ENCODE measurements at places on chromosomes 5 and 9. TPM values are rescaled to one million over a fixed set of nuclear protein-coding genes. Genes with fewer than 3 reads are reported as not detected.
A peak's percentile ranks its signal among the peaks of the same experiment; 100 is the strongest.

GRCh38 chr5:168443950-168444700 lies 42.1 kb upstream of the RARS1 start:
- DNase-seq, result no peak

ENTR1 gene
- 43.6 TPM for total RNA-seq

ADGRD2 gene
- not detected for total RNA-seq

DNA sequence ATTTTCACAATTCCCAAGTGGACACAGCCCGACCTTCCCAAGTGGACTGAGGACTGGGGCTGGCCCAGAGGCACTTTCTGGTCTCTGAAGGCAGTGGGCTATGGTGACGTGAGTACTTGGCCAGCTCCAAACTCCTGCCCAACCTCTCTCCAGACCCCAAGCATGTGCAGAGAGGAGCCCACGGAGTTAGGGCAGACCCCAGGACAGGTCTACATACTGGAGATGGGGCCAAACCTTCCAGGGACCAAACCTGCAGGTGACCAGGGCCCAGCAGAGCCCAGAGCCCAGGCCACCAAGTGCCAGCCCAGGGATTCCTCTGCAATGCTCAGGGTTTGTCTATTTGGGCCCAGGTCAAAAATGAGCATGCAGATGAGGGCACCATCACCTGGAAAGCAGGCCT lies 15.3 kb downstream of the BRD3 start:
- no peak for DNase-seq

GRCh38 chr9:83981126-83981871 lies 694 bp downstream of the RMI1 start:
- DNase-seq, result no peak

SUB1 gene
- 295 TPM for total RNA-seq

CBY3 gene
- not detected for total RNA-seq

DNA sequence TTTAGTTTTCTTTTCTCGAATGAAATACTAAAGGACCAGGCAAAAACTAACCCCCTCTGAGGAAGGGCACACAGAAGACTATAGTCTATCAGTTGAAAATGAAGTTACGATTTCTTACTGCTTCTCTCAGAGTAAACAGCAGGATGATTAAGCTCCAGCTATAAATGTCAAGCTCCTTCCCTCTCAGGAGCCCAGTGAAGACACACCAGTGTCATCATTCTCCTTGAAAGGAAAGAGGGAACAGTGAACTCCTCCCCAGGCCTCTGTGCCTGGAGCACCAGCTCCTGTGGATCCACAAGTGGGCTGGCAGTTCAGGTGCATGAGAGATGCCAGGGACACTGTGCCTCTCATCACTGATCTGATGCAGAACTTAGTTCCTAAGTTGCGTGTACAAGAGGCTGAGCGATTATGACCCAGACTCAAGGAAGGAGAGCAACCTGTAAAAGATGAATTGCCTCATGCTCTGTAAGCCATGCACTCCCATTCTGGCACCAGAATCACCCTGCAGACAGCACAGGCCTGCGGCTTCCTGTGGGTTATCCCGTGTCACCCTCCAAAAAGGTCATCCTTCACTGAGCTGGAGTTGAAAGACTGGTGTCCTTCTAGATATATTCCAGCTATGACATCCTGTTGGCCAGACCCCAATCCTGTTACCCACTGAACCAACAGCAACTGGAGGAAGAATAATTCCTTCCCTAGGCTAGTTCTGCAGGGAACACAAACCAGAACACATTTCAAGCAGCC lies 394.0 kb downstream of the SEMA5A start:
- no peak for DNase-seq

HAPLN1 gene
- not detected for total RNA-seq

ZDHHC11B gene
- total RNA-seq, result 6.9 TPM

GRCh38 chr5:131514316-131515283 lies 120.4 kb downstream of the RAPGEF6 start:
- DNase-seq, result no peak

GRCh38 chr9:94054716-94055115 lies 29.5 kb upstream of the PTPDC1 start:
- DNase-seq, result no peak

SREK1 gene
- total RNA-seq, result 51.7 TPM

PCSK1 gene
- total RNA-seq, result 1.6 TPM

DNA sequence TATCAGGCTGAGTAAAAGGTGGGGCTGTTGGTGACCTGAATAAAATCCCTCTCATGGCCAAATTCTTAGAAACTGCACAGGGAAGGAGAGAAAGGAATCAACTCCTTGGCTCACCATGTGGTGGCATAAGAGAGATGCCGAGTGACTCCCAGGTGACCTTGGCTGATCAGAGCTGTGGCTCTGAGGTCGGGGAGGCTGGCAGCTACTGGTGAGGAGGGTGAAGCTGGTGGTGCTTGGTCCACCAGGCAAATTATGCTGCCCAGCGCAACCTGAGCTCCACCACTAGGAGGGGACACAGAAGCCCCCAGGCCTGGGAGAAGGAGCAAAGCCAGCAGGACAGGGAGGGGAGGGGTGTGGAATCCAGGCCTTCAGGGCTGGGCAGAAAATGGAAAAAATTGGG lies 111.2 kb upstream of the IL12B start:
- DNase-seq, result no peak

PRLR gene
- 2.4 TPM for total RNA-seq

DNA sequence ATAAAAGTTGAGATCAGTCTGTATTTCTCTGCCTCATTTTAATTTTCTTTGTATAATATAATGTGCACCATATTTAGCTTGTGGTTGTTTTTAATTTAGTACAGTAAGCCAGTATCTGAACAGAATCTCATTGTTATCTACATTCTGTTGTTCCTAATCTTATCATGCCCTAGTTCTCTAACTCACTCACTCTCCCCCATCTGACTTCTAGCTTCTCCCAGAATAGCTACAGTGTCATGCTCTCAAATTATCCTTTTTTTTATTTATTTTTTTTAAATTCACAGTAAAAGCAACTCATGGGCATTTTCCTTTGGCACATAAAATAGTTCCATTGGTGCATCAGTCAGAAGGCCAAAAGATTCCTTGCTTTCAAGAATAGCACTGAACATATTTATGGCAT lies 156.6 kb downstream of the TRPM3 start:
- DNase-seq, result no peak

DNA sequence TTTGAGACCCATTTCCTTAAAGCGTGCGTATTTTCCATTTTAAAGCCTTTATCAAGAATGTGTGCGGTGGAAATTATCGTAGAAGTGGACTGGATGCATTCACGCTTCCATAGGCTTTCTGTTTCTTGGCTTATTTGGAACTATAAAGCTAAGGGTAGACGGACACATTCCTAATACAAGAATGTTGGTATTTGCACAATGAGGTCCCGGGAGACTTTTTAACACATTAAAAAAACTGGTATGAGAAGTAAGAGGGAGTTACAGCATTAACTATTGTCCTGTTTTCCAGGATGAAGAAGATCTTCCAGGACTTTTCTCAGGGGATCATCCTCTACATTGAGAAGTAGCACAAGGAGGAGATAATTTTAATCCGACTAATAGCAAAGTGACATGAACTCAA lies 653.0 kb downstream of the MTRR start:
- DNase-seq, result no peak

GRCh38 chr5:39928709-39929108 lies 503.9 kb upstream of the DAB2 start:
- DNase-seq, result no peak

GRCh38 chr9:90801973-90802322 lies 329 bp downstream of the SYK start:
- DNase-seq, result no peak

DNA sequence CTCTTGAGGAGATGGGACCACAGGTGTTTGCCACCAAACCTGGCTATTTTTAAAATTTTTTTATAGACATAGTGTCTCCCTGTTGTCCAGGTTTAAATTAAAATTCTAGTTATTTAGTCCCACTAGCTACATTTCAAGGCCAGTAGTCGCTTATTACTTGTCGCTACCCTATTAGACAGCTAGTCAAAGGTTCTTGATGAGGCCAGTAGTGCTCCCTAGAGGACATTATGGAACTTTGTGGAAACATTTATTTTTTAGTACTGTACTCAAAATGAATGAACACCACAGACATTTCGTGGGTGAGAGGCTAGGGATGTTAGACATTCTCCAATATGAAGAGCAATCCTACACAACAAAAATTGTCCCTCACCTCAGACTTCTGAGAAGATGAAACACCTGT lies 14.4 kb upstream of the GRXCR2 start:
- DNase-seq, result no peak

DNA sequence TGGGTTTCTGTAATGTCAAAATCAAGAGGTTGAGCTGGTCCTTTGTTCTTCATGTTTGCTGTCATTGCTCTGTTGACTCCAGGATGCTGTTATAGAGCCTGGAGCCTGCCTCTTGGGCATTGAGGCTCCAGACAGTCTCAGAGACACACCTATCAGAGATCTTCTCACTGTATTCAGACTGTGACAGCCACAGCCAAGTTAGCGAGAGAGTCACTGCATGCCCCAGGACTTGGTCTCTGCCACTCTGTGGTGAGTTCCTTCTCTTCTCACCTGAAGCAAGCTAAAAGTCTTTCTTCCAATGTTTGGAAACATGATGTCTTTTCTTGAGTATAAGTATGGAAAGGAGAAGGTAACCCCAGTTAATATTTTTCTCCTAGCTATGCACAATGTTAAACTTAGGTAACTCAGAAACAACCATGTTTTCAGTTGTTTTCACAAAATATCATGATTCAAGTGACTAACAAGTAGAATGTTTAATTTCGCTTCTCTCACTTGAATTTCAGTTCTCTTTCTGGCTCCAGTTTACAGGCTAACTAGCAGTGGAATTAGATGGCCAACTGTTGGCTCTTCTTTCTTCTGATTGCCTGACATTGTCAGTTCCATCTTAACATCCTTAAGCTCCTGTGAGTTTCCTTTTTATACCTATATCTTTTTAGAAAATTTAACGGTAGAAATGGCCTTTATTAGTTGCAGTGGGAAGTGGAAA lies 20.6 kb upstream of the ZFYVE16 start:
- DNase-seq, result no peak

GRCh38 chr9:121784731-121785411 lies 133.4 kb downstream of the DAB2IP start:
- peak; percentile 82 for DNase-seq

DNA sequence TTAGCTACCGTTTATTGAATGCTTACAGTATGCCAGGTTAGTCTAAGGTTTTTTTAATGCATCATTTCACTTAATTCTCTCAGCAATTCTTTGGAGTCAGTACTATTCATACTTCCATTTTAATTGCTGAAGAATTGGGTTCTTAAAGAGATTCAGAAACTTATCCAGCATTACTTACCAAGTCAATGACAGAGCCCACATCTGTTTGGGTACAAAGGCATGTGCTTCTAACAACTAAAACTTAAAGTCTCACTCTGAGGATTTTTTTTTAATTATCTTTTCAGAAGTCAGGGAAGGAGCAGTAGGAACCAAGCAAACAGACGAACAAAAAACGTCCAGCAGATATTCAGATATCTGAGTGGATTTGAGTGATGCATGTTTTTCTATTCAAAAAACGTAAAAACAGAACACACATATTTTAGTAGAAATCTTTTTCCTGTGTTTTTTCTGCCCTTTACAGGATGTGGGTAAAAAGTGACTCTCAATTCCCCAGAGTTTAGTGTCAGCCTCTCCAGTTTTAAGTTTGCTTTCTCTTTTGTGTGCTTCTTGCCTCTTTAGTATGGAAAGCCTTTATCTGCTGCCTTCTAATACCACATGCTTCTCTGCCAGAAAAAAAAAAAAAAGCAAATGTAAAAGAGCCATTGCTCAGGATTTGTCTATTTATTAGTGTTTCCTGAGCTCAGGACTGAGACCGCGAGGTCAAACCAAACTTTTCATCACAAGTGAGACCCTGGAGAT lies 118.0 kb downstream of the PRKACG start:
- DNase-seq, result no peak

GRCh38 chr5:170365011-170365410 lies 24.2 kb downstream of the KCNMB1 start:
- no peak for DNase-seq

All from mesenteric fat pad (tissue), 1 donor.